Stimulated activated CD4-positive, alpha-beta T cell treated with anti-CD3 and anti-CD28 coated beads, Interleukin-15, amount 100 ng/mL, for 1 hour (primary cell): ENCODE measurements at places on chromosomes 6 and 20.
A peak's percentile ranks its signal among the peaks of the same experiment; 100 is the strongest.

DNA sequence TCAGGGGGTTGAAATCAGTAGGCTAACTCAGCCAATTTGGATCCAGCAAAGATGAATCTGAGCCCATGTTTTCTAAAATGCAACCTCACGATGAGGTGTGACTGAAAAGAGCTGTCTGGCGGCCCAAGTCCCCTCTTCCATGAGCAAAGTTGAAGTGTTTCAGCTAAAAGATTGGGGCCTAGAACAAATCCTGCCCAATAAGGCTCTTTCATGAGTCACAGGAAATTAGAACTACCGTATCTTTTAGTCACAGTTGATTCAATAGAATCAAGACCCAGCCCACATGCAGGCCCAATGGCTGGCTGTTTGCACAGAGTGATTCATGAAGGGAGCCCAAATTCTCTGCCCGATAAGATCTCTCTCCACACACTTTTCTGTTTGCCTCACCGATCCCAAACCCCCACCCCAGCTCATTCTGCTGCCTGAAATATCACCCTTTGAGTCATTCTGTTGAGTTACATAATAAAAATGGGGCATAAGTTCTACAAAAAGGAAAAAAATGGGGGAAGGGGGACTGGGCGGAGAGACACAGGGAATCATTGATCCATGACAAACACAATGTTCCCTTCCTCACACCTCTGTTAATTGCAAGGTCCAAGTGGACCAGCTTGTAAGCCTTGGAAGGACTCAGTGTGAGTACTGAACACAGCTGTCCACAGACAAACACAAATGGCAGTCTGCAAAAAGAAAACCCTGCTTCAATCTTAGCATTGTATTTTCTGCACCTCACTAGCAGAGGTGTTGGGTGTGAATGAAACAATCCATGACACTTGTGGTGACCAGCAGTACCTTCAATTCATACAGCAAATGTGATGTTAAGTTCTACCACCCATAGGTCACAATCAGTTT lies 13.8 kb downstream of the FOXQ1 start:
- no peak for DNase-seq

- no peak for DNase-seq
Measured at GRCh38 chr6:163946437-163946836, 531.9 kb downstream of the QKI start.

- DNase-seq: peak; percentile 35
Measured at GRCh38 chr20:64077876-64078551, 1.3 kb downstream of the RGS19 start.

DNA sequence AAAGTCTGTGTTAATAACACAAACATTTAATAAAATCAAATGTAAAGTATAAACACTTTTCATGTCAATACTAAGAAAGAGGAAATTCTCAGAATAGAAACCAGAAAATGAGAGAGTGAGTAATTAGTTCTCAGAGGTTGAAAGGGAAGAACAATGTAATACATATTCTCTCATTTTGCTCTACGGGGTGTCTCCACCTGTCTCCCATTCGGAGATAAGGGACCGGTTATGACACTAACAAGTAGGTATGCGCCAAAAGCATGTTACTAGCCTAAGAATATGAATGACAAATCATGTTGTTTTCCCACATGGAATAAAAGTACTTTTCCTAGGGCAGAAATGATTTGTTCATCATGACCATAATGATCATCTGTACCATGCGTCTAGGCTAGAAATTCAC lies 35.6 kb upstream of the PRELID3B start:
- DNase-seq: no peak

DNA sequence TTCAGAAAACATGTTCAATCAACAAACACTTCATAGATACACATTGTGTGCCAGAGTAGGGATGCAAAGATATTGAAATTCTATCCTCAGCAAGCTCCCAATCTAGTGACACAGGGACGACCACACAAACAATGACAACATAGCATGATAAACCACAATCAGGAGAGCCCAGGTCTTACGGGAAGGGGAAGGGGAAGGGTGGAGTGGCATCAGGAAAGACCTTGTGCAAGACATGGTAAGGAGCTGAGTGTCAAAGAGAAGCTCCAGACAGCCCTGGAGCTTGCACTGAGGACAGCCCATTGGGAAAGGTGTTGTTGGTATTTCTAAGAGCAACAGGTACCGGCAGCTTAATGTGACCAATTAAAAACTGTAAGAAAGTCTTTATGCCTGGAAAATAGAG lies 103.6 kb downstream of the PDE7B start:
- no peak for DNase-seq

DNA sequence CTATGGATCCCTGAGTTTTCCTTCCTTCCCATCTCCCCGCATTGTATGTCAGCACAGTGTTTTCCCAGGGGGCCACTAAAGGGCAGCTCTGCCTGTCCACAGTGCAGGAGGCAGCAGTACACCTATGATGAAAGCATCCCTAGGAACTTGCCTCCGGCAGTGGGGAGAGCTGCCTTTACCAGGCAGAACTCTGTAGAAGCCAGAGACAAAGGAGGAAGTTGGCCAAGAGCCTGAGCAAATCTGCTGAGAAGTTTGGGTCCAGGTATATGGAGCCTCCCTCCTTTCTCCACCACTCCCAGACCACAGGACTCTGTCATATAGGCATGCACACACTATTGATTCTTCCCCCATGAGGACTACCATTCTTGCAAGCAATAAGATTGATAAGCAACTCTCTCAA lies 282.7 kb downstream of the TBC1D7 start:
- no peak for DNase-seq

GRCh38 chr20:23061262-23061661 lies 11.8 kb upstream of the THBD start:
- DNase-seq: no peak

DNA sequence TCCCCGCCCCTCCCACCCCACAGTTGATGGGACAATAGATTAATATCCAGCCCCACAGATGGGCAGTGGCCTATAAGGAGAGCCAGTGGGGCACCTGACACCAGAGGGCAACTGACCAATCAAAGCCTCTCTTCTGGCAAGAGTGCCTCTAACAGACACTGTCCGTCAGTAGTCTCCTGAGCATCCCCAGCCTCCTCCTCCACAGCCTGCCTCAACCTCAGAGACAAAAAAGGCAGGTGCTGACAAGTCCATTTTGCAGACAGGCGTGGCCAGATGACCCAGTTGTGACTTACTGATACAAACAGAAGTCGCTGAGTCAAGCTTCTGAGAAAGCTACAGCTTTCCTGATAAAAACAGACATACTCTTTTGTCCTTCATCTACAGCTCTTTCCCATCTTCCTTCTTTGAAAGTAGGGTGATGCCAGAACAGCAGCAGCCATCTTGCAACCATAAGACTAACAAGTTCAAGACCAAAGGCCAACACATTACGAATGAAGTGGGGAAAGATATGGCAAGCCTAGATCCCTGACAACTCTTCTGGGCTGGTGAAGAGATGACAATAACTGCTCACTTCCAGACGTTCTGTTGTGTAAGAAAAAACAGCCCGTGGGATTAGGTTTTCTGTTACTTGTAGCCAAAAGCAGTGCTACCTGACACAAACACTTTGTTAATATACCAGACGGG lies 12.3 kb downstream of the PPIL1 start:
- no peak for DNase-seq

DNA sequence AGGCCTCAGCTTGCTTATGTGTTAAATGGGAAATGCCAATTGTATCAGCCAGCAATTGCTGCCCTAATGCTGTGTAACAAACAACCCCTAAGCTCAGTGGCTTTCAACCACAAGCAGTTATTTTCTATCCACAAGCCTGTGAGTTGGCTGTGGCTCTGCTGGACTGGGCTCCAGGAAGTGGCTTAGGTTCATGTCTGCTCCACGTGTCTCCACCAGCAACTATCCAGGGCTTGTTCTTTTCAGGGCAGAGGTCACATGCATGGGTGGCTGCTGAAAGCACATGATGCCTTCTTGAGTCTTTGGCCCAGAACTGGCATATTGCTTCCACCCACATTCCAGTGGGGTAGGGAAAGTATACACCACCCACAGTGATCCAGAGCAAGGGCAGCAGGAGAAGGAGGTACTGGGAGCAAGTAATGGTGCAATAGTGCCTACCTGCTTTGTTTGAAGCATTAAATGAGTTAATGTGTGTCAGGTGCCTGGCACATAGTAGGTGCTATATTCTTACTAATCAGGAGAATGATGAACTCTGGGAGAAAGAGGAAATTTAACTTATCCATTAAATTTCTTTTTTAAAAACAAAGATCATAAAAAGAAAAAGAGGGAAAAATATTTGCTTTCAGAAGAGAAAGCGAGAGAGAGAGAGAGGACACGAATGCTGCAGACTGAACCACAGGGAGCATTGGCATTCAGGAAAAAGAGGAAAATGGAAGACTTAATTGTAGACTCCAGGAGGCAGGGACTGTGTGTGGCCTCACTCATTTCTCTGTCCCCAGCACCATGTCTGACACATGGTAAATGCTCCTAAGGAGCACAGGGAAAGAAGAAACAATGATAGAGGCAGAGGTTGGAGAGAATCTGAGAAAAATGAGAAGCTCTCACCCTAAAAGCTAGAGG lies 25.2 kb upstream of the RNF24 start:
- DNase-seq: no peak

- no peak for DNase-seq
Measured at GRCh38 chr6:3006476-3006875, 6.8 kb downstream of the NQO2 start.

DNA sequence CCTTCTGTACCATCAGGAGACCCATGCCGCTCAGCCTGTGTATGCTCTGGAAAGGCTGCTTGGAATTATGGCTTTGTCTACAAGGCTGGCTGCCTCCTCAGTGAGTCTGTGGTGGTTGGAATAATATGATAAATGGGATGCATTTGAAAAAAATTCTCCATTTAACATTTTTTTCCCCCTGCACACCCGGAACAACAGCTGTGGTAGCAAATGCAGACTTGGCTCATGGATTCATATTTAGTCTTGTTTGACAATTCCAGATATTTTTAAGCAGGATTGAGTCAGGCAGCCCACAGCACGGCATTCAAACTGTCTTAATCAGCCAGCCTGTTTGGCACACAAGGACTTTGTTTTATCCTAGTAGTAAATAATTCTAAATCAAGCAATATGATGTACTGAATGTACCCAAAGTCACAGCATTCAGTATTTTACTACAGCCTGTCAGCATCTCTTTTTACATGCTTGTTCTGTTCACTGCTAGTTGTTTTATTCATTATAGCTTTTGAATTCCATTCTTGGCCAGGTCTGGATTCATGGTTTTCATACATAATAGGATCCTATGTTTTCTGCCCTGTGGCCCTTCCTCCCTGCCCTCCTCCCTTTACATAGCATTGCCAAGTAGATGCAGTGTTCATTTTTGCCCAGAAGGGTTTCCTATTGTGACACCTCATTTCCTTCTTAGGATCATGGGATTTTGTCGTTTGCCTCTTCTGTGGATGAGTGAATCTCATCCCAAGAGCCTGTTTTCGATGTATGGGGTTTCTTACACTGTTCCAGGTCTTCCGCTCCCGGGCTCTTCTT lies 68.1 kb downstream of the LRRC1 start:
- DNase-seq: no peak

- no peak for DNase-seq
Measured at GRCh38 chr20:49889001-49889934, 26.1 kb downstream of the SPATA2 start.

DNA sequence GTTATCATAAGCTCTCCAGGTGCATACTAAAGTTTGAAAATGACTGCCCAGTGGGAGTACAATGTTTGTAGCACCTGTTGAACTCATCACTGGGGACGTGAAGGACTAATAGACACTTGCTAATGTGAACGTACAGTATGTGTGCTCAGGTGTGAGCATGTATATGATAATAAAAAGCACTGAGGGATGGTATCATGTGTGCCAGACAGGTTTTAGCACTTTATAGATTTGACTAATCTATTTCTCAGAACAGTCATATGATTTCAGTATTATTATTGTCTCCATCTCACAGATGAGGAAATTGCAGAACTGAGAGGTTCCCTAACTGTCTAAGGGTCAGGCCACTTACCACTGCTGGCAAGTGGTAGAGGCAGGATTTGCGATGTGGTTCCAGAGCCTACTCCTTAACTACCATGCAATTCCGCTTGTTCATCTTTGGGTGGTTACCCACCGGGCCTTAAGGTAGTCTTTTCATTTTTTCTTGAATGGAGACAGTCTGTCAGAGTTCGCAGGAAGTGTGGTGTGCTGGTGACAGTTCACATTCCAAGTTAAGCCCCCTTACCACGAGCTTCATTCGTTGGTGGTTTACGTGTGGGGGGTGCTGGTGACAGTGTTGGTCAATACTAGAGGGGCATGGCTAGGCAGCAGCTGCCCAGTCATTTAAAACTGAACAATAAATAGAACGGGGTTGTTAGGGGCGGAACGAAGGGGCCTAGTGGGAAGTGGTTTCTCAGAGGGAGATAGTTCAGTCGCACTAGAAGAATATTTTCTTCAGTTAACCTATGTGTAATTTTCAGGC lies 46.8 kb downstream of the RREB1 start:
- no peak for DNase-seq

- DNase-seq: no peak
Measured at GRCh38 chr6:51855310-51856082, 231.9 kb downstream of the PKHD1 start.

GRCh38 chr6:465531-466348 lies 74.2 kb downstream of the IRF4 start:
- no peak for DNase-seq

GRCh38 chr20:24746351-24746685 lies 202.8 kb upstream of the CST7 start:
- DNase-seq: no peak

DNA sequence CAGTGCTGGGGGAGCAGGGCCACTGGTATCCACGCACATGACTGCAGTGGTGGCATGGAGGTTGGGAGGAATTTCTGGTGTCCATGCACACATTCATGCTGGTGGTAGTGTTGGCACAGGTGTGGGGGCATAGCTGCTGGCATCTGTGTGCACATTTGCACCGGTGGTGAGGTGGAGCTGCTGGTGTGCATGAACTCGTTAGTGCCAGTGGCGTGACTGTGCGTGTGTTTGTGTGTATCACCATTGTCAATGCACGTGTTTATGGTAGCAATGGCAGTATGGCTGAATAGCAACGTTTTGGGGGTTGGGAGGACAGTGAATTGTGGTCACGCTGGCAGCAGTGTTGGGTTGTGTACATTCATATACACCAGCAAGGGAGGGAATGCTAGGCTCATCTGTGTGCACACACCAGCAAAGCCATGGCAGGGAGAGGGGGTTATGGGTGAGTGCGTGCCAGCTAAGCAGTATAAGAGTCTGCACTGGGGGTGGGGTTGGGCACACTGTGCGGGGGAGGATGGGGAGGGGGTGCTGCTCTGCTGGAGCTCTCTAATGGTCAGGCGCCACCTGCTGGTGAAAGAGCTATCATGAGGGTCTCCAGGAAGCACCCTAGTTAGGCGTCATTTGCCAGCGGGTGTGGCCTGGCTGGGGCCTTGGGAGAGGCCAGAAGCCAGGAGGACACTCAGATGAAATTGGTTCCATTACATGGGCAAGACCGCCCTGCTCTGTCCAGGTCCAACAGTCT lies 626.1 kb upstream of the ID4 start:
- no peak for DNase-seq

DNA sequence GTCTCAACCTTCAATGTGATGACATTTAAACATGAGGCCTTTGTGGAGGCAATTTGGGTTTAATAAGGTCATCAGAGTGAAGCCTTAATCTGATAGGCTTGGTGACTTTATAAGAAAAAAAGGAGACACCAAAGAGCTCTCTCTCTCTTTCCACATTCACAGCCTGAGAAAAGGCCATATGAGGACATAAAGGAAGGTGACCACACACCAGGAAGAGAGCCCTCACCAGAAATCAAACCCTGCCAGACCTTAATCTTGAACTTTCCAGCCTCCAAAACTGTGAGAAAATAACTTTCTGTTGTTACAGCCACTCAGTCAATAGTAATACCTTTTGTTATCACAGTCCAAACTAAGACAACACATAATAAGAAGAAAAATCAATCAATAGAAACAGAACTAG lies 47.7 kb downstream of the COL12A1 start:
- DNase-seq: no peak

GRCh38 chr6:33017694-33018353 lies 8.4 kb upstream of the HLA-DOA start:
- no peak for DNase-seq
